ENCODE measurements at places on chromosomes 1 and 21.

GRCh38 chr1:228068359-228068758 is 14.1 kb upstream of the ARF1 start:
- H3K36me3 ChIP-seq: no peaks in the 10 kb centered on the region
- DNase-seq: no peak
- H3K4me3 ChIP-seq: no peak overlapping the region
- no peaks in the 10 kb centered on the region for H3K4me1 ChIP-seq
- peaks cover 5% of the 10 kb centered on the region for H3K27me3 ChIP-seq

GRCh38 chr1:37485902-37486679 is 11.7 kb downstream of the ZC3H12A start:
- H3K36me3 ChIP-seq: peaks cover 38% of the 10 kb centered on the region
- no peaks in the 10 kb centered on the region for H3K27me3 ChIP-seq
- DNase-seq: no peak
- no peak overlapping the region for H3K4me3 ChIP-seq
- no peak overlapping the region for H3K27ac ChIP-seq

DNA sequence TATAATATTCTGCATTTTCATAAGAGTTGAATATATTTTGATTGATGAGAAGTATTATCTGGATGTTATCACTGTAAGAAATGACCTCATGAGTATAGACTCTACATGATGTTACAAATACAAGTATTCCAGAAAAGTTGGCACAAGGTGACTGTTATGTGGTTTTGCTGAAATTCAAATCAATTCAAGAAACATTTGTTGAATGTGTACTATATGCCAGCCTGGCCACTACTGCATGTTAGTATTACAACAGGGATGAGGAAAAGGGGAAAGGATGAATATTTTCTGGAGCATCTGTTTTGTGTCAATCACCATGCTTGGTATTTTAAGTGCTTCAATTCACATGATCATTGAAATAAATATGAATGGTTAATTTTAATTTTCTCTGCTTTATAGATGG is 250.9 kb upstream of the PBX1 start:
- H3K4me3 ChIP-seq: no peak overlapping the region
- H3K36me3 ChIP-seq: no peaks in the 10 kb centered on the region
- H3K4me1 ChIP-seq: no peaks in the 10 kb centered on the region
- no peak overlapping the region for H3K27ac ChIP-seq
- no peaks in the 10 kb centered on the region for H3K27me3 ChIP-seq
- DNase-seq: no peak

DNA sequence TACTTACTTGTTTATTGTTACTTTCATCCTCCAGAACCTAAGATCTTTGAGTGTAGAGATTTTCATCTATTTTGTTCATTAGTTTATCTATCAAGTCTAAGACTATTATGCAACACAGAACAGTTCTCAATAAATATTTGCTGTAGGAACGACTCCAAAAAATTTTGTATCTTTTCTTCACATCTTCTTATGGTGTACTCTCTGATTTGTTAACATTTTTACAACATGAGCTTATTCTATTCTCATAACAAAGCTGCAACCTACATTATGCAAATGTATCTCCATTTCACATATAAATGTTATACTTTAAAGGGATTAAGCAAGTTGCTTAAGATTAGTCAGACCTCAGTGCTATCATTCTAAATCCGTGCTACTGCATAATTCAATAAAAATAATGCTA is 514.2 kb upstream of the ZP4 start:
- no peaks in the 10 kb centered on the region for H3K4me1 ChIP-seq
- no peak for DNase-seq
- no peak overlapping the region for H3K27ac ChIP-seq
- no peaks in the 10 kb centered on the region for H3K27me3 ChIP-seq
- H3K36me3 ChIP-seq: no peaks in the 10 kb centered on the region

DNA sequence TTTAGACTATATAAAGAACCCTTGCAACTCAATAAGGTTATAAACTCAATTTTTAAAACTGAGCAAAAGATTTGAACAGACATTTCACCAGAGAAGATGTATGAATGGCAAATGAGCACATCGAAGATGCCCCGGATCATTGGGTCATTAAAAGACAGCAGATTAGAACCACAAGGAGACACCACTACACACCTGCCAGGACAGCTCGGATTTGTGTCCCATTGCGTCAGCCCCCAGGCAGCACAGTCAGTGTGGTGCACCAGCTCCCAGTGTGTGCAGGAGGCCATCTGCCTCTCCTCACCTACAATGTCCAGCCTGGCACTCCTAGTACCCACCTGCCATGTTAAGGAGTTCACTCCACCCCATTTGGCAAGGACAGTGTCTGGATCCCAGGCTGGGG is 61.1 kb upstream of the LRP8 start:
- no peak overlapping the region for H3K4me3 ChIP-seq
- no peaks in the 10 kb centered on the region for H3K36me3 ChIP-seq
- H3K27me3 ChIP-seq: no peaks in the 10 kb centered on the region

GRCh38 chr1:9256332-9256731 is 21.8 kb downstream of the H6PD start:
- no peak overlapping the region for H3K4me3 ChIP-seq
- H3K27ac ChIP-seq: no peak overlapping the region
- no peaks in the 10 kb centered on the region for H3K4me1 ChIP-seq

- no peaks in the 10 kb centered on the region for H3K27me3 ChIP-seq
- H3K36me3 ChIP-seq: no peaks in the 10 kb centered on the region
- no peak for DNase-seq
- no peak overlapping the region for H3K27ac ChIP-seq
- H3K4me3 ChIP-seq: no peak overlapping the region
These were observed 15.4 kb upstream of the TNNI1 start for GRCh38 chr1:201436969-201437368.

DNA sequence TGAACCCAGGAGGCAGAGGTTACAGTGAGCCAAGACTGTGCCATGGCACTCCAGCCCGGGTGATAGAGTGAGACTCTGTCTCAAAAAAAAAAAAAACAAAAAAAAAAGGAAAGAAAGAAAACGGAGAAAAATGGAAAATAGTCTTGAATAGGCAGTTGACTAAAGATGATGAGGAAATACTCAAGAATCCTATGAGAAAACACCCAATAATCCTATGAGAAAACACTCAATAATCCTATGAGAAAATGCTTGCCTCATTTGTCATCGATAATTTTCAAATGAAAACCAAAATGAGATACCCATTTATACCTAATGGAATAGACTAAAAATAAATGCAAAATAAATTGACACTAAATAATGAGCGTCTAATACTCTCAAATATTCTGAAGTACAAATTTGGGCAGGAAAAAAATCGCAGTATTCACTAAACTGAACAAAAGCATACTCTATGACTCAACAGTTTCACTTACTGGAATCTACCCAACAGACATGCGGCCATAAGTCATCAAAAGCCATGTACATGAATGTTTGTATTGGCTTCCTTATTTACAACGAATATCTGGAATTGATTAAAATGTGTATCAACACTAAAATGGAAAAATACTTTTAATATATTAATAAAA is 733.9 kb upstream of the CHRM3 start:
- no peak overlapping the region for H3K4me3 ChIP-seq
- H3K4me1 ChIP-seq: no peaks in the 10 kb centered on the region
- H3K27me3 ChIP-seq: no peaks in the 10 kb centered on the region
- no peak for DNase-seq
- H3K36me3 ChIP-seq: no peaks in the 10 kb centered on the region

GRCh38 chr1:9730096-9730901 is 78.8 kb downstream of the PIK3CD start:
- H3K27ac ChIP-seq: no peak overlapping the region
- DNase-seq: peak; percentile 14
- H3K27me3 ChIP-seq: no peaks in the 10 kb centered on the region
- no peaks in the 10 kb centered on the region for H3K4me1 ChIP-seq
- no peak overlapping the region for H3K4me3 ChIP-seq
- H3K36me3 ChIP-seq: peaks cover 59% of the 10 kb centered on the region

DNA sequence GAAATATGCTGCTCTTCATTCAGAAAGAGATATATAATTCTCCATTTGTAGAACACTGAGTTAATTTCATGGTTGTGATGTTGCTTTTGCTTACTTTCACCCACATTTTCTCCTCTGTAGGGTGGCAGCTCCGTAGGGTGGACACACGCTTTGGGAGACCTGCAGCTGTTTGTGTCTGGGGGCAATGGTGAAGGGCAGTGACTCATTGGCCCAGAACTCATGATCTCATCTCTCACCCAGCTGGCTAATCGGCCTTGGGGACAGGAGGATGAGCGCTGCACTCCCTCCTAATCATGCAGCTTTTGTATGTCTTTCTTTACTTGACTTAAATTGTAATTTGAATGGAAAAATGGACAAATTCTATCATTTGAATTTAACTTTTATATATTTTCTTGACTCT is 9.6 kb downstream of the DISC1 start:
- H3K27me3 ChIP-seq: no peaks in the 10 kb centered on the region
- H3K27ac ChIP-seq: no peak overlapping the region

- no peaks in the 10 kb centered on the region for H3K36me3 ChIP-seq
- no peak overlapping the region for H3K4me3 ChIP-seq
- no peaks in the 10 kb centered on the region for H3K4me1 ChIP-seq
- H3K27me3 ChIP-seq: no peaks in the 10 kb centered on the region
- DNase-seq: no peak
These were observed 38.0 kb upstream of the TIAM1 start for GRCh38 chr21:31382060-31382459.

- DNase-seq: peak; percentile 65
- no peak overlapping the region for H3K4me3 ChIP-seq
- no peak overlapping the region for H3K27ac ChIP-seq
- no peaks in the 10 kb centered on the region for H3K36me3 ChIP-seq
These were observed 80.3 kb upstream of the CAMK1G start for GRCh38 chr1:209503196-209503595.

GRCh38 chr1:160618763-160619274 is 28.0 kb downstream of the SLAMF1 start:
- peak; percentile 30 for DNase-seq
- H3K4me1 ChIP-seq: peaks cover 3% of the 10 kb centered on the region
- no peak overlapping the region for H3K27ac ChIP-seq
- H3K36me3 ChIP-seq: no peaks in the 10 kb centered on the region

DNA sequence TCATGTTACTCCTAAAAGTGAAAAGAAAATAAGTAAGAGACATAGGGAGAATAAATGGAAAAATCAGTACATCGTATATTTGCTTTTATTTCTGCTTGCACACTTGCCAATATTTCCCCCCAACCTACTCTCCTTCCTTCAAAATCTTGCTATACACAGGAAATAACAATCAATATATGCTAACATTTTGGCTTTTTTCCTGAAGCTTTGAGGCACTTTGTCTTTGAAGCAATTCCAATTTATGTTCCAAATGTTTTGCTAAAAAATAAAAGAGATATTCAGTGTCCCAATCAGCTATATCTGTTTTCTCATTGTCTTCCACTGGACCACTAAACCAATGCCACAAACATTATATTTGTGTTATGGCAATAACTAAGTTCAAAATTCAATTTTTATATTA is 184.0 kb upstream of the NEGR1 start:
- no peaks in the 10 kb centered on the region for H3K36me3 ChIP-seq
- H3K27ac ChIP-seq: no peak overlapping the region
- H3K4me3 ChIP-seq: no peak overlapping the region
- no peaks in the 10 kb centered on the region for H3K27me3 ChIP-seq

DNA sequence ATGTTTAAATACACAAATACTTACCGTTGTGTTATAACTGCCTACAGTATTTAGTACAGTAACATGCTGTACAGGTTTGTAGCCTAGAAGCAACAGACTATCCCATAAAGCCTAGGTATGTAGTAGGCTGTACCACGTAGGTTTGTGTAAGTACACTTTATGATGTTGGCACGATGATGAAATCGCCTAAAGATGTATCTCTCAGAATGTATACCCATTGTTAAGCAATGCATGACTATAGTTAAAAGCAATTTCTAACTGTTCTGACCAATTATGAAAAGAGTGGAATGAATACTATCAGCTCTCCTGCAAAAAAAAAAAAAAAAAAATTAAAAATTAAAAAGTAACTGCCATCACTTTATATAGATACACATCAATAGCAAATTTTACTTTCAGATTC is 11.4 kb downstream of the HP1BP3 start:
- no peaks in the 10 kb centered on the region for H3K27me3 ChIP-seq
- H3K4me3 ChIP-seq: no peak overlapping the region
- peaks cover 15% of the 10 kb centered on the region for H3K36me3 ChIP-seq

DNA sequence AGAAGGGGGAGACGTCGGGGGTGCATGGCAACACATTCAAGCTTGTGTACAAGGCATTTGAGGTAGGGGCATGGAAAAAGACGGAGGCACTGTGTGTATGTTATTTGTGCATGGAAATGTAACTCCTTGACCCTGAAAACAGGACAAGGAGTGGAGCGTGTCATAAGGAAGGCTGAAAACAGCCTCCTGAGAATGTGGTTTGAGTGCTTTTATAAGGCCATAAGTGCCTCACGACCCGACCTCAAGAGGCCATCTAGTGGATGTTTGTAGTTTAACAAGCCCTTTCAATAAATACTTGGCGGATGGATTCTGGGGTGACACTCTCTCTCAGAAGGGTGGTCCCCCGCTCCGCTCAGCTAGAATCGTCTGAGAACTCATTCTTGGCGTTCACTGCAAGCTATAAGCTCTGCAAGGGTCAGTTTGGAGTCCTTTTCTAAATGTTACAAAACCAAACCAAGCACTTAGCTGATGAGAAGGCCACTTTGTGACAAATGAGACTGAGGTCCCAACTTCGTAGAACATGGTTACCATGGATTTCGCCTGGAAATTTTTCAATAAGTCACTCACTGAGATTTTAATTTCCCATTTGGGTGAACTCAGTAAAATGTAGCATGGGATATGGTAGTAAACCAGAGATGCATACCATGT is 38.8 kb upstream of the CLCA4 start:
- peaks cover 8% of the 10 kb centered on the region for H3K4me1 ChIP-seq
- no peaks in the 10 kb centered on the region for H3K36me3 ChIP-seq
- no peaks in the 10 kb centered on the region for H3K27me3 ChIP-seq
- H3K4me3 ChIP-seq: no peak overlapping the region
- peak; percentile 39 for DNase-seq
- H3K27ac ChIP-seq: no peak overlapping the region

GRCh38 chr1:36924282-36924811 is 110.0 kb downstream of the GRIK3 start:
- no peaks in the 10 kb centered on the region for H3K36me3 ChIP-seq
- H3K27ac ChIP-seq: no peak overlapping the region
- no peak overlapping the region for H3K4me3 ChIP-seq
- H3K27me3 ChIP-seq: no peaks in the 10 kb centered on the region

DNA sequence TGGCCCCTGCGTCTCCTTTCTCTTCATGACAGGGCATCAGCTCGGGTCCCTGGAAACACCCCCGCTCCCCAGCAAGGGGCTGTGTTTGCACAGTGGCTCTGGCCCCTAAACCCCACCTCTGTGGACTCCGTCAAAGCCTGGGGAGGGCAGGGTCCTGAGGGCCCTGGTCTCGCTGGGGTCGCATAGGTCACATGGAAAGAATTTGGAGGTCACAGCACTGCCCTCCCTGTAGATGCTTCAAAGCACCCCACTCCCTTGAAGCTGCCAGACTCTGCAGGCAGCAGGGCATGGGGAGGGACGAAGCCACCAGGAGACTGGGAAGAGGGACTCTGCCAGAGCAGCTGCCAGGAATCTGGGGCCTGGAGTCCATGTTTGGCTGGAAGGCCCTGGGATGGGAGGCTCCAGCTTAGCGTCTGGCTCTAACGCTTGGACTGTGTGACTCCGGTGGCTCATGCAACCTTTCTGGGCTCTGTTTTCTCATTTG is 36.6 kb upstream of the ECE1 start:
- no peak overlapping the region for H3K4me3 ChIP-seq
- no peak overlapping the region for H3K27ac ChIP-seq
- no peaks in the 10 kb centered on the region for H3K27me3 ChIP-seq
- no peaks in the 10 kb centered on the region for H3K36me3 ChIP-seq
